ENCODE measurements at places on chromosomes 2 and 18.

DNA sequence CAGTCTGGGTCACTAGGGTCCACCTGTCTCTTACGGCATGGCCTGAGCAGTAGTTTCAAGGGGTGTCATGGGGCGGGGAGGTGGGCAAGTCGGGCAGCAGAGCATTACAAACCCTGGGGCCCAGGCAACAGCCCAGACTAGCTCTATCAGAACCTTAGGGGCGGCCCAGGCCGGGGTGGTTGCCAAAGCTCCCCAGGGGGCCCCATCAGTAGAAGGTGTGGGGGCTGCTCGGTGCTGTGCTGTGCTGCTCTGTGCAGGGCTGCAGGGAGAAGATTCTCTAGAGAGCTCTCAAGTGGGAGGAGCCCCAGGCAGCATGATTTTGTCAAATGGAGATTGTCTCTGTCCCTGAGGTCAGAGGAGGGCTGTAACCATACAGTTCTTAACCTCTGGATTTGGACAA lies 36.4 kb upstream of the SLC14A1 start:
- DNase-seq = no peak

- DNase-seq = no peak
Measured at GRCh38 chr18:38256366-38256765, 690.8 kb upstream of the CELF4 start.

GRCh38 chr2:57890464-57890863 lies 156.1 kb upstream of the VRK2 start:
- peak; percentile 52 for DNase-seq

- DNase-seq = no peak
Measured at GRCh38 chr2:199851883-199852282, 891 bp upstream of the FTCDNL1 start.

GRCh38 chr2:233079953-233080835 lies 20.1 kb downstream of the INPP5D start:
- DNase-seq = no peak

GRCh38 chr2:237888389-237888788 lies 29.0 kb downstream of the RAMP1 start:
- peak; percentile 56 for DNase-seq

GRCh38 chr2:6724605-6725140 lies 141.0 kb downstream of the CMPK2 start:
- DNase-seq = no peak

DNA sequence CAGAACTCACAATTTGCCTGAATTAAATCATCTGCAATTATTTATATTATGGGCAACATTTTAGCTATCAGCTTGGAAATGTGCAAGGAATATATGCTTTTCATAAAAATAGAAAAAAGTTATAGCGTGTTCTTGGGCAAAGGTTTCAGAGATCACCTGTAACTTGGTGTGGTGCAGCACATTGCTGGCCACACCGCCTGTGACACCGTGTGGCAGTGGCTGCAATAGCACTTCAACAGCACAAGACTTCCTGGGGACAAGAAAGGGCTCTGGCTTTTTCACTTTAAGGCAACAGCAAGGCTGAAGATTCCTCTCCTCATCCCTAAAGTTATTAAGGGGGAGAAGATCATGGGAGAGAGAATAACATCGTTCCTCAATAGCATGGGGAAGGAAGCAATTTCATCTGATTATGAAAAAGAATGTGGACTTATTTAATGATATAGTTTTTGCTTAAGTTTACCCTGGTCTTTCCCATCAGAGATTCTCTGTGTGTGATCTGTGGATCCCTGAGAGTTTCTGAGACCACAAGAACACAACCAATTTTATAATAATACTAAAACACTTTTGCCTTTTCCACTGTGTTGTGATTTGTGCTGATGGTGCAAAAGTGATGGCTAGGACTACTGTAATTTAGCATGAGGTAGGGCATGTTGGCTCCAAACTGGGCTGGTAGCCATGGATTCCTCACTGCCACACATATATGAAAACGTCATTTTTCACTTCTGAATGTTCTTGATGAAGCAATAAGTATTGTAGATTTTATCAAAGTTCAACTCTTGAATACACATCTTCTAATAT lies 15.0 kb upstream of the SERPINB3 start:
- DNase-seq = no peak

DNA sequence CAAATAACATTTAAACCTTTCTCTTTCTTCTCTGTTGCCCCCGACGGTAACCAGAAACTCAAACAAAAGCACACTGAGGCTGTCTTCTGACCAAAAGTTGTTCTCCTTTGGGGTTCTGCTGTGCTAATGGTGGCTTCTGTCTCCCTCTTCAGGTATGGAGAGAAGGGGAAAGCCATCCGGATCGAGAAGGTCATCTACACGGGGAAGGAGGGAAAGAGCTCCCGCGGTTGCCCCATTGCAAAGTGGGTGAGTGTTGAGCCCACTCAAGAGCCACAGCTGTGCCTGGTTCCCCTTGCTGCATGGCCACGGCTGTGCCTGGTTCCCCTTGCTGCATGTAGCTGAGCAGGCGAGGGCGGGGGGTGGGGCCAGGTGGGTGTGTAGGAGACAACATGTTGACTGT lies 67.4 kb downstream of the BOLA3 start:
- no peak for DNase-seq

DNA sequence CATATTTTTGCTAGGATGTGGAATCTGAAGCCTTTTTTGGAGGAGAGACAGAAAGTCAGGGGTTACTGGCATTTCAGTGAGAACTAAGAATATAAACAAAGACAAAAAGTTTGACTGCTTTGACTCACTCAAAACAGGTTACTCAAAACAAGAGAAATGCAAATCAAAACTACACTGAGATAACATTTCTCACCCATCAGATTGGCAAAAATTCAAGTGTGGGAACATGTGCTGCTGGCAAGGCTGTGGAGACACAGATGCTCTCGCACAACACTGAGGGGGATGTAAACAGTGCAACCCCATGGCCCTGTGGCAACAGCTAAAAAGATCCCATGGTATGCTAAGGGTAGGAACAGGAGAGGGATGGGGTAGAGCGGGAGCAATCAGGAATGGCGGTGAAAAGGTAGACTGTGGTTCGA lies 86.6 kb downstream of the DTNB start:
- peak; percentile 12 for DNase-seq

GRCh38 chr2:127096280-127096679 lies 10.7 kb downstream of the BIN1 start:
- no peak for DNase-seq

DNA sequence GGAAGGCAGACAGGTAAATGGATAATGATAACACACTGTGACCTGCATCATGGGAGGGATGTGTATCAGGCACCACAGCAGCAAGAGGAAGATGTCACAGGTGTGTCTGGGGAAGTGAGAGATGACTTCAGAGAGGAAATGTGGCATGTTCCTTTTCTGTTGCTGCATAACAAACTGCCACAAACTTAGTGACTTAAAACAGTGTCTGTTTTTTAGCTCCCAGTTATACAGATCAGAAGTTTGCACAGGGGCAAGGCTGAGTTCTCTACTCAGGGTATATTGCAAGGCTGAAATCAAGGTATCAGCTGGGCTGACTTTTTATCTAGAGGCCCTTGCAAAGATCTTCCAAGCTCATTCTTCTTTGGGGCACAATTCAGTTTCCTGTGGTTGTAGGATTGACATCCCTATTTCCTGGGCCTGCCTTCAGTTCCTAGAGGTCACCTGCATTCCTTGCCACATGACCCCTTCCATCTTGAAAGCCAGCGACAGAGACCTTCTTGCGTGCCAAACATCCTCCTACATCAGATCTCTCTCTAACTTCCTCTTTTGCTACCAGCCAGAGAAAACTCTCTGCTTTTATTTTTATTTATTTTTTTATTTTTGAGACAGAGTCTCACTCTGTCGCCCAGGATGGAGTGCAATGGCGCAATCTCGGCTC lies 2.1 kb upstream of the MAP3K2 start:
- no peak for DNase-seq

DNA sequence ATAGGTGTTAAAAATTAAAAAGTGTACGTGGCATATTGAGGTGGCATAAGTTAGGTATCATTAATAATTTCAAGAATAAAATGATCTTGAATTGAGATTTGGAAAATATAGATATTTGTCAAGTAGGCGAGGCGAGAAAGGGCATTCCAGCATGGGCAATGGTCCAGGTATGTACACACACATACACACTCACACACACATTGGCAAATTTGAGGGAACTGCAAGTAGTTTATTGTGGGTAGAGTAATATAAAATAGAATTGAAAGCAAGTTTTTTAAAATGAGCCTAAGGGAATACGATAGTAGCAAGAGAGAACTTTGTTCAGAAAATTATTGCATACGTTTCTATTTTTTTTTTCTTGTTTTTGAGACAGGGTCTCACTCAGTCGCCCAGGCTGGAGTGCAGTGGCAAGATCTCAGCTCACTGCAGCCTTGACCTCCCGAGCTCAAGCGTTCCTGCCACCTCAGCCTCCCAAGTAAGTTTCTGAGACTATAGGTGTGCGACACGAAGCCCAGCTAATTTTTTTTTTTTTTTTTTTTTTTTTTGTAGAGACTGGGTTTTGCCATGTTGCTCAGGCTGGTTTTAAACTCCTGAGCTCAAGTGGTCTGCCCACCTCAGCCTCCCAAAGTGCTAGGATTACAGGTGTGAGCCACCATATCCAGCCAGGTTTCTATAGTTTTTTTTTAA lies 96.7 kb upstream of the SLC39A10 start:
- peak; percentile 33 for DNase-seq

DNA sequence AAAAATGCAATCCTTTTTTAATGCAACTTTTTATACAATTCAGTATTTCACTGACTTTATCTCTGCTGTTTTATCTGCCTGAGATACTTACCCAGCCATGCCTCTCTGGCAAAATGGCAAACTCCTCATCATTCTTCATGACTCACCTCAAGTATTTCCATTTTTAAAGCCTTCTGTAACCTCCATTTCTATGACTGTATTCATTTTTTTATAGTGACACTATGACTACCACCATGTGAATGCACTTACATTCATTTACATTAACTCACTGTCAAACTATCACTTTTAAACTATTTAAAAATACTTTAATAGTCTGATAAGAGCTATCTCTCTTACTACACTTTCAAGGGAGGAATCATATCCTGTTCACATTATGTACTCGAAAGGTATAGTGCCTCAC lies 99.4 kb upstream of the SCN7A start:
- DNase-seq = peak; percentile 51

DNA sequence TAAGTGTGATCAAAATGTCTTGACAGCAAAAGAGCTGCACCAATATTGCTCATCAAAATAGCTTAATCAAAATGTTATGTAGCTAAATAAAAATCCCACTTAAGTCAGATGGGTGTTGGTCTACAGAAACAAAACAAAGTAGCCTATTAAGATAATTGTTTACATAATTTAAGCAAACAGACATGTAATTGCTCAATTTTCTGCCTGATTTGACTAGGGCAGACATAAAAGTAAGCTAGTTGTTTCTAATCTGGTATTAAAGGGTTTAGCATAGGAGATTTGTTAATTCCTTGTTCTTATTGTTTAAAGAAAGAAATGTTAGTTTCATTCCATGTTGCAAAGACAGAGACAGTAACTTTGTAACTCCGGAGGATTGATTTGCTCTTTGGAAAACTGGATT lies 11.5 kb upstream of the FEZ2 start:
- DNase-seq = no peak

GRCh38 chr18:31243740-31244512 lies 74.0 kb upstream of the DSG1 start:
- no peak for DNase-seq

DNA sequence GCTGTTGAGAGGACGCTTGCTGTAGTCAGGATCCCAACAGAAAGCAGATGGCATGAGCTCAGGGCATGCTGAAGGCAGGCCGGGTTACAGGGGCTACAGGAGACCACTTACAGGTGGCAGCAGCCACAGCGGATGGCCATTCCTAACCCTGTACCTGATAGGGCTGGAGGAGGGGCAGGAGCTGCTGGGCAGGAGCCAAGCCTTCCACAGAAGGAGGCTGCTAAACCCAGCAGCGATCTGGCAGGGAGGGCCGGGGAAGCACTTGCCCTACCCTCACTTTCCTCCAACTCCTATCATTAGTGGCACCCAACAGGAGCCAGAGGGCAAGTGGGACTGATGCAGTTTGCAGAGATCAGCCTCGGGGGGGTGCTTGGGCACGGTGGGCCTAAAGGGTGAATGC lies 2.0 kb downstream of the ASB18 start:
- no peak for DNase-seq

DNA sequence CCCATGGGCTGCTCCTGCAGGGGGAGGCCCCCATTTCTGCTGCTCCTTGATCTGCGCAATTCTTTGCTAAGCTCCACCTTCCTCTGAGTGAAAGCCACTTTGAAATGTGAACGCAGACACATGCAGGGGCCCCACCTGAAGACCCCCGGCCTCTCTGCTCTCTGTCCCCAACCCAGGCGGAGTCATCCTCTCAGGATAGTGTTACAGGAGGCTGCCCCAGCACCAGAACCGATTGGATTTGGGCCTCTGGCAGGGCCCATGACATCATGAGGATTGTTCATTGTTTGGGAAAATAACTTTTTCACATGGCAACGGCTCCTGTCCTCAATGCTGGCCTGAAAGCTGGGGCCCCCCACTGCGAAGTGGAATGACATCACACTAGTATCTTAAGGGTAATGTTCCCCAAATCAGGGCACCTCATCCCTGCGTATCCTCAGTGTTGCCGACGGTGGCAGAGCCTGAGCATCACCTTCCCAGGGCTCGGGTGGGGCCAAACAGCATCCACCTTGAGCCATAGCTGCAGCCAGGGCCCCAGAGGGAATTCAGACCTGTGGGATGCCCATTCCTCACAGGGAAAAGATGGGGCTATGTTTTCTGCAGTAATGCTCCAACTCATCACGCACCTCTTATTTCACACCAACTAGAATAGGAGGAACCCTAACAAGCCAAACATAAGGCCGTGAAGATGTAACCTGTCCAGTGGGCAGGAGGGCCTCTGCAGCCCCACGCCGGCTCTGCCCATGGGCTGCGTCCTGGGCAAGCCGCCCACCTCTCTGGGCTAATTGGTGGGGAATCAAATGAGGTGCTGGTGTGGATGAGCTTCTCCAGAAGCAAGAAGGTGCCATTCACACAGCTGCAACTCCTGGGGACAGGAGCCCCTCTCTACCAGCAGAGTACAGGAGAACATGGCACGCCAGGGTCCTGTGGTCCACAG lies 2.7 kb upstream of the ERFE start:
- no peak for DNase-seq

- DNase-seq = no peak
Measured at GRCh38 chr2:45918463-45919159, 267.1 kb downstream of the PRKCE start.

DNA sequence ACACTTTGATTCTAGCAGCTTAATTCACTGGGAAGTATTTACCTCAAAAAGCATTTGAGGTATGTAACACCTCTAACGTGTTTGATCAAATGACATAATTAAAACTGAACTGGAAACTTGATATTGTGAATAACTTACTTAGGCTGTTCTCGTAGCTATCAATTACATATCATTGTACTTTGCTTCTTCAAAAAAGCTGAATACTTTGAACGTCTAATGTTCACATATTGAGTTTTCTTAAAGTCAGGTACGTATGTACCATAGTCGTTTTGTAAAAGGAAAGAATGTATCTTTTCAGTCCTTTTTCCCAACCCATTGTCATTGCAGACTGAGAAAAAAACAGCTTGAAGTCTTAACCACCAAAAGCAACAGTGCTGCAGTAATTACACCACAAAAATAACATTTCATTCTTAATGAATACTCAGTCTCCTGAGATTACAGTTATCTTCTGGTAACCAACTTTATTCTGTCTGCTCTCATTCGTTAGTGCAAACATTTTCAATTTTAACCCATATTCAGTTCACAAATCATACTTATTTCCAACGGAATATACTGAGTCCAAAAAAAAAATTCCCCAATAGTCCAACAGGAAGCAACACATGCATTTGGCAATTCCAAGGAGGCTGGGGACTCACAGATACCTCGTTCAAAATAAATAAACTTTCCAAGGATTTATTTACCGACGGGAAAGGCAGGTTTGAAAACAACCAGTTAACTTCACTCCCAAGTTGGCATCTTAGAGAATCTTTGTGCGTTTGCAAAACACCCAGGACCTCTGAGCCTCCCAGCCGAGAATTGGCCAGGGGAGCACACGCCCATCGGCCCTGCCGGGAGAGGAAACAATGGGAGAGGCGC lies 1.1 kb downstream of the CHN1 start:
- no peak for DNase-seq

All from AG10803 (cell line).